Neural crest cell (in vitro differentiated cells): ENCODE measurements at places on chromosomes 5 and 9. TPM values are rescaled to one million over a fixed set of nuclear protein-coding genes. Genes with fewer than 3 reads are reported as not detected.

The OR13C4 gene
- total RNA-seq = not detected in 2 replicates

The SLCO6A1 gene
- total RNA-seq = 3.9 and 4.4 TPM in 2 replicates

The C9orf40 gene
- total RNA-seq = 12.7 and 13.4 TPM in 2 replicates

The HAVCR2 gene
- total RNA-seq = 0.19 and 0.55 TPM in 2 replicates

The ZBTB26 gene
- total RNA-seq = 13.2 and 13.5 TPM in 2 replicates

The PCDHGA3 gene
- total RNA-seq = 0.16 and 0.33 TPM in 2 replicates

The SLC36A3 gene
- total RNA-seq = not detected in 2 replicates

The PFN3 gene
- not detected in 2 replicates for total RNA-seq

The SLC28A3 gene
- not detected in 2 replicates for total RNA-seq

- no peak for DNase-seq
These were observed 105.1 kb downstream of the DEPDC1B start for GRCh38 chr5:60594715-60595477.

GRCh38 chr5:96718635-96719077, 56.5 kb downstream of the CAST start:
- DNase-seq = no peak

DNA sequence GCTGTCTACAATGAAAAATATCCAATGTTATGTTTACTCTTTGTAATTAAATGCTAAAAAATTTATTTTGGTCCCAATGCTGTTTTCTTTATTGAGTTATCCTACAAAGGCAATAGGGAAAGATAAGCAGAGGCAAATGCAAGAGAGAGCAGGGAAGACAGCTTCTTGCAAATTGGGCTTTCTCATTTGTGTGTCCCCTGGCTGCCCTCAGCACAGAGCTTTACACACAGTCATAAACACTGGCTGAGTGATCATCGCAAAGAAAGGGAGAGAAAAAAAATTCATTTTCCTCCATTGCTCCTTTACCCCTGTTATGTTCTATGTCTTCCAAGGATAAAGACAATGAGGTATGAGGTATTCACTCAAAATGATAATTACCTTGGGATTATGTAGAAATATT, 2.3 kb upstream of the TSSK1B start:
- DNase-seq = no peak

GRCh38 chr9:109313351-109313750, 7.5 kb downstream of the EPB41L4B start:
- DNase-seq = no peak

DNA sequence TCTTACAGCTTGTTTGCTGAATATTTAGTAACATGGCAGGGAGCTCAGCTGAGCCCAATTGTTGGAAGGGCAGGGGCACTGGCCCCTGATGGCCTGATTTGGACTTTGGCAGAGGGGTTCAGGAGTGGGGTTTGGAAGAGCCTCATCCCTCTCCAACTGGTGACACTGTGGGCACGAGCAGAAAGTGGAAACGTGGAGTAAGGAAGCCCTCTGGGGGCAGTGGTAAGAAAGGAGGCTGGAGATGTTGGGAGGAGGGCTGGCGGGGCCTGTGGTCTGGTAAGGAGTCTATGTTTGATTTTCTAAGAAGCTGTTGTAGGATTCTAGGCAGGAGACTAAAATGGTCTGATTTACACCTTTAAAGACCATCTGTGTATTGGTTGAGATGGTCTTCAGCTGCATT, 208.9 kb downstream of the HSPA4 start:
- DNase-seq = no peak

- no peak for DNase-seq
These were observed 42.9 kb upstream of the APBA1 start for GRCh38 chr9:69715096-69715495.

DNA sequence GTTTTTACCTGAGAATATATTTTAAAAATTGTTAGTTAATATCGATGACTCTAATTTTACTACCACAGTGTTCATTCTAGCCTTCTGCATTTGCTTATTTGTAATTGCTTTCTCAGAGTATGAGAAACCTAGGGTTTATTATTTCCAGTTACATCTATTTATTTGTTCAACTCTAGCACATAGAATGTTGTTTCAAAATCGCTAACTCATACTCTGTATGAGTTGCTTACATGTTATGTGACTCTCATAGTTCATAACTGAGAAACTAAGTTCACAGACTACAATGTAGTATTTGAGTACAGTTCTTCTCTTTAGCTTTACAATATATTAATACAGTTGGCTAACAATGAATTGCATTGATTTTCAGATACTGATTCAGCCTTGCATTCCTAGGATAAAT, 103.2 kb downstream of the MACROH2A1 start:
- DNase-seq = no peak

DNA sequence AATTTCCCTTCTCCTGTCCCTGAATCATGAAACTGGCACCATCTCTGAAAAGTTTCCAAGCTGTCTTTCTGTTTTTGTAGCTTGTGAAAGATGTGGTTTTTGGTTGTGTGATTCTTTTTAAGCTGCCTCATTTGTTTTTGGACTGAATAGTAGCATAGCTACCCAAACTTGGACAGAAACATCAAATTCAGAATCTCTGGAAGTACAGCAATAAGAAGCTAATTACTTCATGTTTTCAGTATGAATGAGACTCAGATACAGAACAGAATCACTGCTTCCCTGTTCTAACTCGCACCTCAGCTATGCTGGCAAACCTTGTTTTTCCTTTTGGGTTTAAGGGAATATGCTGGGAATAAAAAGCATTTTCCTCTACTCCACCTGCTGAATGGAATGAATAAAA, 101.0 kb downstream of the FGF1 start:
- no peak for DNase-seq

GRCh38 chr5:73722231-73722630, 96.2 kb downstream of the ARHGEF28 start:
- no peak for DNase-seq

- DNase-seq = no peak
These were observed 100.6 kb upstream of the TARS1 start for GRCh38 chr5:33340195-33340594.

DNA sequence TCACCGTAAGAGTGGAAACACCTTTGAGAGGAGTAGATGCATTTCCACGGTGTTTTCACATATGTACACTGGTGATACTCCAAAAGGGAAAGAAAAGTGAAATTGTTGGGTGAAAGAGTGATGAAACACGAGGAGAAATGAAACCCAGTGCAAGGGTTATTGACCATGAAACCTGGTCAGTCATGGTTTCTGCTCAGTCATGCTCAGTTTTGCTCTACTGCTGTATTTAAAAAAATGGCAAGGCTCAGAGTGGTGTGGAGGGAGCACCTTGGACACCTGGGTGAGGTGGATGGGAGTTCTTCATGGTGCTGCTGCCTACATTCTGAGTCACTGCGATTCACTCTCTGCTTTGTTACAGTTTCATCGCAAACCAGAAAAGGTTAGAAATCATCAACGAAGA, 32.3 kb downstream of the NTRK2 start:
- DNase-seq = no peak

DNA sequence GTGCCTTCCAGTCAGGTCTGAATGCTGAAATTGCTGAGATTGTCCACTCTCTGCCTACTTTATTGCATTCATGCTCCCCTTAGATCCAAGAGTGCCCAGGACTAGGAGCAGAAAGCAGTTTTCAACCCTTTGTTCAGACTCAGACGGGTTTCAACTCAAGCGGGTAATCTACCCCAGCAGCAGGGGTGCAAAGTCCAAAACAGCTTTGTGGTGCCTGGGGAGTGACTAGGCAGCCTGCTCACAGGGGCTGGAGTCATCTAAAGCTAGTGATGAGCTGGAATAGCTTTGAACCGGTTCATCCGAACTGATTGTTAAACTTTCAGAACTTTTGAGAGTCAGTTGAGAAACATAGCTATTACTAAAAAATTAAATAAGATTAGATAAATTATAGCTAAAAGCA, 71.0 kb upstream of the IQGAP2 start:
- no peak for DNase-seq

DNA sequence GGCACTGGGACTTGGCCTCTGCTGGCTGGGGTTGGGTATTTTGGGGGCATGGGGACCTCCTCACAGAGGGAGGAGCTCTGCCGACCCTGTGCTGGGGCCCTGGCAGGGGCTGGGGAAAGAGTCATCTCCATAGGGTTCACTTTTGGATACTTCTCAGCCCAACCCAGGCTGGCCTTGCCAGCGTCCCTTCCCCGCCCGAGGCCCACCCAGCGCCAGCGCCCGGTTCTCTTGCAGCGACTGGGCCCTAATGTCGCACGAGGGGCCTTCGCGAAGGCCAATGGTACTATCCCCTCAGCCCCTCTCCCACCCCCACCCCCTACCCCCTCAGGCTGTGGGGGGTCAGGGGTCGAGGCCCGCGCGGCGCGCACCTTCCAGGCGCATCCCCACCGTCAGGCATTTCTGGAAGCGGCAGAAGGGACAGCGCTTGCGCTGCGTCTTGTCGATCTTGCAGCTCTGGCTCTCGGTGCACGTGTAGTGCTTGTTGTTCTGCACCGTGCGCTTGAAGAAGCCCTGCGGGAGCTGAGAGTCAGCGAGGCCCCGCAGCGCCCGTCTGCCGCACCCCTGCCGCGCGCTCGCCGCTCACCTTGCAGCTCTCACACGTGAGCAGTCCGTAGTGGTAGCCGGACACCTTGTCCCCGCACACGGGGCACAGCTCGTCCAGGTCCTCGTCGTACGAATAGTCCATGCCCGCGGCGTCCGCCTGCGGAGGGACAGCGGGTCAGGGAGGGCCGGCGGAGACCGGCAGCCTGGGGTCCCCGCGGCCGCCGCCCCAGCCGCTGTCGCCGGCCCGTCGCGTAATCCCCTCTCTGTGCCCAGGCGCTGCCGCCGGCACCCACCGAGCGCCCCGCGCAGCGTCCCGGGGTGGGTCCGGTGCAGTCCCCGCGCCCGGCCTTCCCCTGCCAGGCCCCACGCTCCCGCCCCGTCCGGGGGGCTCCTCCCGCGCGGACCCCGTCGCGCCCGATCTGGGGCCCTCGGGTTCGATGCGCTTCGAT, 4.2 kb downstream of the NR5A1 start:
- no peak for DNase-seq

DNA sequence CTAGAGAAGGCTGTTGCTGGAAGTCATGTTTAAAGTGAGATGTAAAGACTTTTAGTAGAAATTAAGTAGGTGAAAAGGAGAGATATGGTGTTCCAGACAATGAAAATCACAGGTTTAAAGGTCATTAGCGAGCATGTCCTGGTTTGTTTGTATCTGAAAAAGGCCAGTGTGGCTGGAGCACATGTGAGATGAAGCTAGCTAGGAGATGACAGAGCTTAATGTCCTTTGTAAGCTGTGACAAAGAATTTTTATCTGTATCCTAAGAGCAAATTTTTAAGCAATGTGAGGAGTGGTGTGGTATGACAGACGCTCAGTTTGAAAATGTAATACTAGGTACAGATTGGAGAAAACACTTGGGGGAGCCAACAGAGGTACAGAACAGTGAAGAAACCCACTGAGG, 567.2 kb upstream of the ARRDC3 start:
- no peak for DNase-seq
